Stimulated activated CD4-positive, alpha-beta T cell treated with anti-CD3 and anti-CD28 coated beads, Interleukin-4, amount 100 ng/mL, for 4 hours (primary cell): ENCODE measurements at places on chromosomes 16 and 17.

GRCh38 chr16:64203126-64203525 is 918.7 kb downstream of the CDH11 start:
- DNase-seq: no peak

GRCh38 chr17:4953451-4953961 is 2.6 kb downstream of the ENO3 start:
- DNase-seq: no peak

GRCh38 chr16:21590796-21591195 is 8.6 kb upstream of the METTL9 start:
- DNase-seq: no peak

DNA sequence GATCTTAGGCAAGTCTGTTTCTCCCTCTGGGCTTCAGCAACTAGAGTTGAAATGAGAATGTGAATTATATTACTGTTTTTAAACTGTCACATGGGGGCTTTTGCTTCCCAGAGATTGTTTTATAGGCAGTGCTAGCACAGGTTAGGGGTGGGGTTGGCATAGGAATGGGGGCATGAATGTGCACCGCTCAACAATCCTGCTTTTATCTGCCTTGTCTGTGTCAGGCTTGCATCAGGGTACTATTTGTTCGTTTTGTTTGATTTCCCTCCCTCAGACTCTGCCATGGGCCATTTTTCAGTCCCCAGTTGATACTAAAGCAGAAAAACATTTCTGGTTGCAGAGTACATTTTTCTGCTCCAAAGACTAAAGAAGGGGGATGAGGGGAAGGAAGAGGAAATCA is 34.6 kb upstream of the IRX6 start:
- no peak for DNase-seq

- no peak for DNase-seq
These were observed 30.1 kb downstream of the UBN1 start for GRCh38 chr16:4877380-4877685.

DNA sequence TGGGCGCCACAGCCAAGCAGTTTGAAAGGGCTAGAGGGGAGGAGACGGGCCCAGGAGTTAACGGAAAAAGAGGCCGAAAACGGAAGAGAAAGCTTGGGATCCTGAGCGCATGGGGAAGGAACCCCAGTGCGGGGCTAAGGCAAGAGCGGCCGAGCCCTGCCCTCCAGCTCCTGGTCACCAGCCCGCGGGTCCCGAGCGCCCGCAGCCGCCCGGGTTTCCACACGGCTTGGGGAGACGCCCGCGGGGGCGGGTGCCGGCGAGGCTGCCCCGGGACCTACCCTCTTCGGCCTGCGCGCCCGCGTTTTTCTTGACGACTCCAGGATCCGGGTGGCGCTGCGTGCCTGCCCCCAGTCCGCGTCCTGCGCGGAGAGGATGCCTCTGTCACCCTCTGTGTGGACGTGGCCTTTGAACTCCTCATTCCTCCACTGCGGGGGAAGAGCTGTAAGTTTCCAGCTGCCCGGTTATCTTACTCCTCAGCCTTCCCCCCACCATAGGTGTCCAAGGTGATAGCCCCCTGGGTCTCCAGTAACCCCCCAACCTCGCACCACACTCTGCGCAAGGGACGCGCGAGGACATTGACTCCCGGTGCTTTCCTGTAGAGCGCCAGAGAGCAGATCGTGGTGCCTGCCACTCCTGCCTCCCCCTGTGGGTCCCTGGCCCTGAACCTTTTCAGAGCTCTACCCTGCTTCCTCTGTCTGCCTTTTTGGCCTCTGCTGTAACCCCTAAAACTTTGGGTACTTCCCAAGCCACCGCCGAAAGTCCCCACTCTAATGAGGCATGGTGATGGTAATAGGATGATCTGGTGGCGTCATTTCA is 1.7 kb upstream of the CDH11 start:
- DNase-seq: no peak

GRCh38 chr16:59242556-59242955 is 508.4 kb upstream of the GOT2 start:
- DNase-seq: no peak

DNA sequence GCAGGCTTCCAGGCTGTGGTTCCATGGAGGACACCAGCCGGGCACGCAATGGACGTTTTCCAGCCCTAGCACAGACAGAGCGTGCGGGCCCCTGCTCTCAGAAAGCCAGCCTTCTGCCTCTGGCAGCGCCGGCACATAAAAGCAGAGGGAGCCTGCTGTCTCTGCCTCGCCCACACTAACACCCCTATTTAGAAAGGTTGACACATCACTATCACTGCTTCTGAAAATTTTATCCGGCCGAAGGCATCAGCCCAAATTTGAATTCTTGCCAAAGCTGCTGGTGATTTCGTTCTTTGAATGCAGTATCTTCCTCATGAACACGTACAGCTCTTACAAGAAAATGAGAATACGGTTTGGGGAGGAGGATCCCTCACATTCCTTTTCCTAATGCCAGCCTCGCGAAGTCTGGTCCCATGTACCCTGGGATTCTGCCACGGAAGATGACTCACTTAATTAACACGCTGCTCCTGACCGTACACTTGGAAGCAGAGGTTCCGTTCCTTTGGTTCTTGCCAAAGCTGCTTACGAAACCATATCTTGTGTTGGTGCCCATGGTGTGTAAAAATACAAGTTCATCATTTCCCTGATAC is 1.3 kb upstream of the RAB11FIP3 start:
- no peak for DNase-seq

DNA sequence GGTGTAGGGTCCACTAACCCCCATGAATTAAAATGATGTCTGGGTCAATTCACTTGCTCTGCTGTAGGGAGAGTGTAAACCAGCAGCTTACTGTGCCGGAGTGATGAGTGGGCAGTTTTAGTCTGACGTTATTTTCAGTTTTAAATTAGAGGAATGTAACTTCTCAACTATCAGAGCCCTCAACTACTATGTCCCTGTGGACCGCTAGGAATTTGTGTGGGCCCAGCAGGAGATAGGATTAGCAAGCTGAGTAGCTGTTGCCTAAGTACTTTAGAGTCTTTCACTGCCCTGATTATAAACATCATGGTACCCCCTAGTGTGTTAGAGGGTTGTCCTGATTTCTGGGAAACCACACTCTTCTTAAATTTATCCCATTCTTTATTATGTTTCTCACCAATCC is 11.4 kb downstream of the MARVELD3 start:
- no peak for DNase-seq

GRCh38 chr16:87050142-87050541 is 267.1 kb downstream of the C16orf95 start:
- no peak for DNase-seq

GRCh38 chr16:85930301-85930700 is 31.3 kb downstream of the IRF8 start:
- no peak for DNase-seq

- no peak for DNase-seq
These were observed 14.6 kb upstream of the NDRG4 start for GRCh38 chr16:58485184-58485887.

GRCh38 chr16:80585764-80586163 is 45.0 kb downstream of the DYNLRB2 start:
- DNase-seq: no peak

DNA sequence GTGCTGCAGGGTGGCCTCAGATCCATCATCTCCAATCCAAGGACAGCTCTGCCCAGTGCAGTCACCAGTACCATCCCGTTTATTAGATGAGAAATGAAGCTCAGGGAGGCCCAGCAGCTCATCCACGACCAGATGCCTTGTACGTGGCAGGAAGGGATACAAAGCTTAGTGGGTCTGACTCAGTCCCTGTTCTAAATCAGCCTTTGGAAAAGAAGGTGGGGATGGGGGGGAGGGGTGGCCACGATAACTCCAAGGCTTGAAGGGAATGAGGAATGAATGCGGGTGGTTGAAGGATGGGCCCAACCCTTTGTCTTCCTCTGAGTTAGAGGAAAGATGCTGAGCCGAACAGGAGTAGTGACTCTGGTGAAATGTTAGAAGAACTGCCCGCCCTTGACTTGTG is 25.8 kb downstream of the LLGL2 start:
- DNase-seq: no peak

DNA sequence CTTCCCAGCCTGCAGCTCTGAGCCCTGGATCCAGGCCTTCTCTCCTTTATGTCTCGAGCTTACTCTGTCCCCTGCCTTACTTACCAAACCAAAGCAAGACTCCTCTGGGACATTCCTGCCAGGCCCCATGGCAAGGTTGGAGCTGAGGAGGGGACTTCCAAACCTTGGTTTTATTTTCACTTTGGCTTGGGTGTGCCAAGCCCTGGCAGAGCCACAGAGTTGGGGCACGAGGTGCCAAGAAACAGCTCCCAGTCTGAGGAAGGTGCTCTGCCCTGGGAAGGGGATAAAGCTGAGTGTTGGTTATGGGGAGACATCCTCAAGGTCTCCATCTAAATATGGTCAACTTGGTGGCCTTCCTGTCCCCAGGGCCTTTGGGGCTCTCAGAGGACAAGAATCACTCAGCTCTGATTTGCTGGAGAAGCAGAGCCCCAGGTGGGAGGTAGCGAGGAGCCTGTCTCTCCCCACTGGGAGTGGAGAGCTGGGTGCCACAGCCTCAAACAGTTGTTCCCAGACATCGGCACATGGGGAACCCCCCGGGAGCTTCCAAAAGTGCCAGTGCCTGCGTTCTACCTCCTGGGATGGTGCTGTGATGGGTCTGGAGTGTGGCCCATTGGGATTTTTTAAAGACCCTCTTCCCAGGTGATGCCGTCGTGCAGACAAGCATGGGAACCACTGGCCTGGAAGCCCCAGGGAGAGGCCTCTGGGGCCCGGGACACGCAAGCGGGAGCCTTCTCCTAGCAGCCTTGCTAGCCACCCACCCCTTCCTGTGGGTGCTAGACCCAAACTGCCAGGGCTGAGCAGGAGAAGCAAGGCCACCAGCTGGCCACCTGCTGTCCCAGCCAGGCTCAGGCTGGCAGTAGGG is 10.3 kb downstream of the NLRC5 start:
- DNase-seq: peak; percentile 39

DNA sequence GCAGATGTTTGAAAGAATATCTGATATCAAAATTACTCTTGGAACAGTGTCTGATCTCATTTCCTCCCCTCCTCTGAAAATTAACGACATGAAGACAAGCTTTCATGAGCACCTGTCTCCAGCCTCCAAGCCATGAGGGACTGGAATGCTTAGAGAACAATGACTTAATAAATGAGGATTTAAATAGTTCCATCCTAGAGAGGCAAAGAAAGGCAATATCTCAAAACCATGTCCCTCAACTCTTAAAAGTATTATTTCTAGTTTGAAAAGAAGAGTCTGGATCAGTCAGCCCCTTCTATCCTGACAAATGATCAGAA is 137.5 kb downstream of the ANKFN1 start:
- DNase-seq: no peak

GRCh38 chr17:61149862-61150362 is 249.7 kb upstream of the TBX2 start:
- no peak for DNase-seq

- DNase-seq: peak; percentile 17
These were observed 1.1 kb upstream of the ZNF200 start for GRCh38 chr16:3235856-3236669.

DNA sequence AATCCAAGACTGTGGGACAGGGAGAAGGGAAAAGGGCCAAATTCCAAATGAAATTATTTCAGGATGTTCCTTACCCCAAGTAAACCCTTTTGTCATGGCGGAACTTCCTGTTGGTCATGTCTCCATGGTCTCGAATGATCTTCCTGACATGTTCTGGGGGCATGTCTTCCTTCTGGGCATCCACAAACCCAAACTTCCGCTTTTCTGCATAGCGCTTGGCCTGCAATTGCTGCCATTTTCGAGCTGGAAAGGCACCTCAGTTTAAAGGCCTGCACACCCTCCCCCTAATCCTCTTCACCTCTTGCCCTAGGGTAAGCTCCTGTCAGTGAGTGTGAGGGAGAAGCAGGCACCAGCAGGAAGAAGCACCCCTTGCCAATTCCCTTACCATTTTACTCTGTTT is 1.2 kb downstream of the PRPF8 start:
- DNase-seq: no peak

DNA sequence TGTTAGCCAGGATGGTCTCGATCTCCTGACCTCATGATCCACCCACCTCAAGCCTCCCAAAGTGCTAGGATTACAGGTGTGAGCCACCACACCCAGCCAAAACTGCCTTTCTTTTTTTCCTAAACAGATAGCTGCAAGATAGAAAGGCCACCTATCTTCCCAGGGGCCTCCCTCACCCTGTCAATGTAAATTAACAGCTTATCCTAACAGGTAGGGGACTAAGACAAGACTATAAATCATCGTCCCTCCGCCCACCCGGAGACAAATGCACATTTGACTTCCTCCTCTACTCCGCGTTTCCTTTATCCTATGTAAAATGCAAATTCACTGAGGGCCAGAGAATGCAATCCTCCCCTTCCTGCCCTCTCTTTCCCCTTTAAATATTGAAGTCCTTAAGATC is 71.4 kb downstream of the MARF1 start:
- DNase-seq: no peak

DNA sequence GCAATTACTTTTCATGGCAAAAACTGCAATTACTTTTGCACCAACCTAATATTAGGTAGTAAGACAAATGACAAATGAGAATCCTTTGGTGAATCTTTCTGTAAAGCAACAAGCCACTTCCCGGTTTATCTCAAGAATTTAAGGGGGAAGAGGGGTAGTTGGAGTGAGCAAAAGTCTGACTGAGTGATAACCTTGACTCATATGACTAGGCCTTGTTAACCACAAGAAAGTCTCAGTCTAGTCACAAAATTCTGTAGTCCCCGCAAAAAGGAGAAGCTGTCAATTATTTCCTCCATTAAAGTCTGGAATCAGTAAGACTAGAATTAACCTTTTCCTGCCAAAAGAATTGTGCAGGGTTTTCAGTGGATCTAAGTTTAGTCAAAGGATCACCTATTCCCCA is 72.2 kb upstream of the GNAO1 start:
- no peak for DNase-seq

GRCh38 chr16:59848296-59848695 is 1114.2 kb upstream of the GOT2 start:
- no peak for DNase-seq

DNA sequence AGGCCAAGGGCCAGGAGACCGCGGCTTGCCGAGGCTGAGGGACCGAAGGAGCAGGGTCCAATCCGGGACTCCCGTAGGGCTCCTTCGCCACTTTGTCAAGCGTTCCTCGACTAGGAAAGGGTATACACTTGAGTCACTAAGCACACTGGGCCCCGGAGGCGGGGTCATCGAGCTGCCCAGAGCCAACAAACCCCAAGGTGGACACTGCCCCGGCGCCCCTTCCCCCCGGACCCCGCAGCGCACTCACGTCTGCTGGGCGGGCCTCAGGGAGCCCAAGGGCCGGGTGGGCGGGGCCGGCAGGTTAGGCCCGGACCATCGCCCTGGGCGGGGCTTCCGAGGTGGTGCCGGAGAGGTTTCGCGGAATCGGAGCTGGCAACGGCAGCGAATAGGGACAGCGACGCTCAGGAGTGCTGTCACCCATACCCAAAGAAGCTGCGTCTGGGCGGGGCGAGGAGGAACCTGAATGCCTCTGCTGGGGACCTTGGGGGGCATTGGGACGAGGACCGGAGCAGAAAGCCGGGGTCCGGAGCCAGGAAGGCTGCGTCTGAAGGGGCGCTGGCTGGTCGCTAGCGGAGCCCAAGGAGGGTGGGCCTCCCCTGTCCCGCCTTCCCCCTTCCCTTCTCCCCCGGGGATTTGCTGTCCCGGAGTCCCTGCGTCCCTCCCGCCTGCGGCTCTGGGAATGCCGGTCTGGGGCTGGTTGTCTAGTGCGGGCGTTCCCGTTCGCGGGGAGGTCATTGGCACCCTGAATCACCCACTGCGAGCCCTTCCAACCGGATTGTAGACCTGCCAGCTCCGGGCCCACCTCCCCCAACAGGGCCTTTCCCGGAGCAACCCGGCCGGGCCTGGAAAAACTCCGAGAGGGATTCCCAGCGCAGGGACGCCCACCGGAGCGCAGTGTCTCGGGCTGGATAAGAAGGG is 118.2 kb upstream of the SMURF2 start:
- peak; percentile 72 for DNase-seq
